ENCODE measurements at places on chromosomes 16 and 17.

GRCh38 chr16:50836121-50836621, 94.3 kb downstream of the CYLD start:
- no peak for DNase-seq

- no peak for DNase-seq
Observed at GRCh38 chr16:75130150-75130771, 13.7 kb upstream of the LDHD start.

DNA sequence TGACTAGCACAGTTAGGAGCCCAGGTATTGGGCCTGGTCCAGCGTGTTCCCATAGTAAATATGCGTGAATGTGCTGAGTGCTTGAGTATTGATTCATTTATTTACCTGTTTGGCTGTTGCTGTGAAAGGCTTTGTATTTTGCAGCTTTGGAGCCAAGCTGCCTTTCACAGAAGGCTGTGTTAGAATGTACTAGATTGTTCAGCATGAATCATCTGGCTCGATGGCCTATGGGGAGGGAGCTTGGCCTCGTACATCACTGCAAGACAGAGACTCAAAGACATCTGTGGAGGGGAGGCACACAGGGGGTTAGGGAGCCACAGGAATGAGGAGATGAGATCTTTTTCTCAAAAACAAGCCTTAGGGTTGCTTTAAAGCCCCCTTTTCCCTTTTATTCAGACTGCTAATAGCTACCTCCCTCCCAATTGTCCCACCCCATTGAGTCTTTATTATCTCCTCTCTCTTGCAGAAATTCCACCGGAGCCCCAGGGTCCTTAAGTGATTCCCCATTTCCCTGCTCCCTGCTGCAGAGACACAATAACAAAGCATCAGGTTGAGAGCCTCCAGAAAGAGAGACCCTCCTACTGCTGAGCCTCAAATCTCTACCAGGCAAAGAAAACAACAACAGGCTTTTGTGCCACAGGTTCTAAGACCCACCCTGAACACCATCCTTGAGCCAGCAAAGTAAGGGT, 307.2 kb downstream of the ABCC12 start:
- no peak for DNase-seq

DNA sequence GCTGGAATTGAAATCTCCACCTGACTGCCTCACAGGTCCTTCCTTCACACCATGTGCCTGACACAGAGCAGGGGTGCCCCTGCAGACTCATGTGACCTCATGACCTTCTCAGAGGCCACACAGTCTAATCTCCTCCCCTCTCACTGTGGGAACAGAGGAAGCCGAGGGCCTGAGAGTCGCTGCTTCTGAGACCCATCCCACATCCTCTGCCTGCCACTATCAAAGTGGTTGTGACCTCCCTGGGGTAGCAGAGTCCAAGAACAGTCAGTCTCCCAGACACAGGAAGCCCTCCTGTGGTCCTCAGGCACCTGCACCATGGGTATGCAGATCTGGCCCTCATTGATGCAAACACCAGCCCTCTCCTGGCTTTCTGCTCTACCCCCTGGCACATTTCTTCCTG, 78.5 kb downstream of the RAB11FIP4 start:
- no peak for DNase-seq

DNA sequence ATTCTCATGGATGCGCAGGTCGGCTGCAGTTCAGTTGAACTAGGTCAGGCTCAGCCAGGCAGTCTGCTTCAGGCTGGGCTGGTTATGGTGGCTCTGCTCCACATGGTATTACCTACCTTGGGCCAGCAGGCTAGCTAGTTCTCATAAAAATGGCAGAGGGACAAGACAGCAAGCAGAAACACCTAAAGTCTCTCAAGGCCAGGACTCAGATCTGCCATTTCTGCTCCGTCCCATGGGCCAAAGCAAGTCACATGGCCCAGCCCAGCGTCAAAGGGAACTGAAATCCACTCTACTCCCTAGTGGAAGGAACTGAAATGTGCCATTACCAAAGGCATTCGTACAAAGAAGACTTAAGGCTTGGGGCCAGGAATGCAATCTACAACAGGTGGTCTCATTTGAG, 160.0 kb downstream of the TMEM132E start:
- DNase-seq = no peak

- no peak for DNase-seq
Observed at GRCh38 chr16:81826523-81826922, 47.4 kb downstream of the PLCG2 start.

GRCh38 chr17:46991617-46992016, 12.6 kb upstream of the RPRML start:
- no peak for DNase-seq

- DNase-seq = no peak
Observed at GRCh38 chr16:30637944-30638343, 12.8 kb upstream of the PRR14 start.

DNA sequence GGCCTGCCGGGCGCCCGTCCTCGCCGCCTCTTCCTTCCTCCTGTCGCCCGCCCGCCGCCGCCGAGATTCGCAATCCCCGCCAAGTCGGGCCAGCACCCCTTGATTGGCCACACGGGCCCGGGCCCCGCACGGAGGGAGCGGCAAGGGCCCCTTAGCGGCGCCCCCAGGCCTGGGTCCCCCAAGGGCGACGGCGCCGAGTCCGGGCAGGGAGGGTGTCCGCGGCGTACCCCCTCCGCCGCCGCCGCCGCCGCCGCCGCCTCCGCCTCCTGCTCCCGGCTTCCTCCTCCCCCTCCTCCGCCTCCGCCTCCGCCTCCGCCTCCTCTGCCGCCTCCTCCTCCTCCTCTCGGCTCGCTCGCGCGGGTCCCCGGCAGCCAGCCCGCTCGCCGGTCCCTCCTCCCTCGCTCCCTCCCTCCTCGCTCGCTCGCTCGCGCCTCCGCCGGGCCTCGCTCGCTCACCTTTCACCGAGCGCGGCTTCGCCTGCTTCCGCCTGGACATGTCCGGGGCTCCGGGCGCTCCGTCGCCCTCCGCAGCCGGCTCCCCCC, 561 bp downstream of the ZNF423 start:
- no peak for DNase-seq

GRCh38 chr17:81434072-81434471, 38.8 kb downstream of the BAHCC1 start:
- no peak for DNase-seq

DNA sequence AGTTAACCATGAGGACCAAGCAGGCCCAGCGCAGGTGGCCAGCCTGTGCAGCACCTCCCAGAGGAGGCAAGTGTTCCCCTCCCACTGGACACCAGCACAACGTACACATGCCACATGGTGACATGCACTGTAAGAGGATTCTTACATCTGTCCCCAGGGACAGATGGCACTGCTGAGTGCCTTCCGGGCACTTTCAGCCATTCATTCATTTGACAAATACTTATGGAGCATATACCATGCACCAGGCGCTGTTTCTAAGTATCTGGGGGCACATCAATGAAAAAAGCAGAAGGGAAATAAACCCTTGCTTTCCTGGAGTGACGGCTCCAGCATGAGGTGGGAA, 79.6 kb downstream of the GAS7 start:
- DNase-seq = no peak

DNA sequence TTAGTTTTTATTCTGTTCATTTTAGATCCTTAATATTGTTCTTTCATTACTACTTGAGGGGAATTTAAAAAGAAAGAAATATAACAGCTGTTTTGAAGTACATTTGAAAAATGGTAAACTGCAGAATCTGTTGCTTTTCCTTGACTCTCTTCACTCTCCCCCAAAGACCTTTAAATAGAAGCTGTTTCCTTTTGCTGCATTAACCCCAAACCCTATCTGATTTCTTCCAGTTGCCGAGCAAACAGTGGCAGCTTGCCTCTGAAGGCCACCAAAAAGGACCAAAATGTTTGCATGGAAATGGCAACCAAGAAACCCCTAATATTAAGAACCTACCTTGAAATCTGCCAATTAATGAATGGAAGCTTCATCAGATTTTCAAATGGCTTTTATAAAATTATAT, 37.1 kb downstream of the PRKCA start:
- no peak for DNase-seq

- no peak for DNase-seq
Observed at GRCh38 chr16:82684256-82684655, 57.5 kb downstream of the CDH13 start.

- DNase-seq = no peak
Observed at GRCh38 chr17:79220713-79221291, 146.2 kb downstream of the ENGASE start.

GRCh38 chr17:12342609-12343435, 322.1 kb downstream of the MAP2K4 start:
- no peak for DNase-seq

DNA sequence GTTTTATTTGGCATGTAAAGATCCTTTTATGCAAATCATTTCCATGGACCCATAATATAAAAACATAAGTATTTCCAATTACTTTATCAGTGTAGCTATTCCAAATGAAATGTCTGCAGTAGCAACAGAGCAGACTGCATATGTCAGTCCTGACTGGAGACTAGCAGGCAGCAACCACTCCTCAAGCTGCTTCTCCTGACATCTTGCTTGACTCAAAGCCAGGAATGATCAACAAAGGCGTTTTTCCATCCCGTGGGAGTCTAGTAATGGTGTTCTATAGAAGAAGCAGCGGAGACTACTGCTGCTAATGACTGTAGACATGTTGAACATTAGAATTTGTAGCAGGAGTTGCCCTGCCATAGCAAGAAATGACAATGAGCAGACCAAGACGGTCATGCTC, 73.2 kb upstream of the AKTIP start:
- no peak for DNase-seq

DNA sequence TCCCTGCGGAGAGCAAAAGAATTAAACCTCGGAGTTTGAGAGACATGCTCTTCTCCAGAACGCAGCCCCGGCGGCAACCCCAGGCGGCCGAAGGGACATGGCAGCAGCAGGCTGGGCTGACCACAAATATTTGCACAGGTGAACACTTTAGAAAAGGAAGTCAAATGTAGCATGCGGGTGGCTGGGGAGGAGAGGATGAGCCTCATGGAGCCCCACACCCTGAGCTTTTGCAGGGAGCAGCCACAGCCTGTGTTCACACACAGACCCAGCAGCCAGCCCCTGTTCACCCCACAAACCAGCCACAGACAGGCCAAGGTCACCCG, 17.8 kb downstream of the HS3ST6 start:
- DNase-seq = no peak

- no peak for DNase-seq
Observed at GRCh38 chr16:10665166-10665565, 29.6 kb downstream of the TEKT5 start.

- no peak for DNase-seq
Observed at GRCh38 chr16:56615353-56615752, 7.0 kb downstream of the MT2A start.

DNA sequence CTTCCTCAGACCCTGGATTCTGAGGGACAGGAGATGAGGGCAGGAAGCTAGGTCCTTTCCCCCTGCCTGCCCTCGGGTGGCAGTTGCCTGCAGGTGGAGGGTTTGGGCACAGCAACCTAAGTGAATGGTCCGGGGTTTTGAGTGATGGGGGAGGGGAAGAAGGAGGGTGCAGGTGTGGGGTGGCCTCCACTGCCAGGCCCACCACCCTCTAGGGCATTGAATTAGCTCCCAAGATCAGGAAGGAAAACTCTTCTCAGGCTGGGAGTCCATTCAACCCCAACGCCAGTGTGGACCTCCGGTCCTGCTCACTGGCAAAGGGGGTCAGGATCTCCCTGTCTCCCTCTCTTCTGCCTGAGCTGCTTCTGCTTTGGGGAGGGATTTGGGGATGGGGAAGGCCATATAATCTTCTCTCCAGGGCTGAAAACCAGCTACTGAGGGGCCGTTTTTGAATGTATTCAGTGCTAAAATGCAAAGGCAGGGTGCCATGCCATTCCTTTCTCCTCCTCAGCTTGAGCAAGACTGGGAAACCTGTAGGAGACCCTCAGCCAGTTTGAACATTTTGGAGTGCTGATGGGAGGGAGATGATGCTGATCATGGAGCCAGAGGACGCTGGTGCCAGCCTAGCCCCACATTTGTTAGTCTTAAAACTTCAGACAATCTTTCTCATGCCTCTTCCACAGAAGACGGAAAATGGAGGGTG, 18.8 kb downstream of the GRB7 start:
- no peak for DNase-seq

- no peak for DNase-seq
Observed at GRCh38 chr17:46983782-46984181, 4.7 kb upstream of the RPRML start.

GRCh38 chr17:9021158-9021991, at the start of gene NTN1:
Gene NTN1, plus strand, starts transcription at chr17:9021510. Its CDS starts 864 bp downstream, at chr17:9022374.
- DNase-seq = peak; percentile 57

GRCh38 chr16:50259334-50260205, 6.8 kb upstream of the ADCY7 start:
- DNase-seq = no peak

DNA sequence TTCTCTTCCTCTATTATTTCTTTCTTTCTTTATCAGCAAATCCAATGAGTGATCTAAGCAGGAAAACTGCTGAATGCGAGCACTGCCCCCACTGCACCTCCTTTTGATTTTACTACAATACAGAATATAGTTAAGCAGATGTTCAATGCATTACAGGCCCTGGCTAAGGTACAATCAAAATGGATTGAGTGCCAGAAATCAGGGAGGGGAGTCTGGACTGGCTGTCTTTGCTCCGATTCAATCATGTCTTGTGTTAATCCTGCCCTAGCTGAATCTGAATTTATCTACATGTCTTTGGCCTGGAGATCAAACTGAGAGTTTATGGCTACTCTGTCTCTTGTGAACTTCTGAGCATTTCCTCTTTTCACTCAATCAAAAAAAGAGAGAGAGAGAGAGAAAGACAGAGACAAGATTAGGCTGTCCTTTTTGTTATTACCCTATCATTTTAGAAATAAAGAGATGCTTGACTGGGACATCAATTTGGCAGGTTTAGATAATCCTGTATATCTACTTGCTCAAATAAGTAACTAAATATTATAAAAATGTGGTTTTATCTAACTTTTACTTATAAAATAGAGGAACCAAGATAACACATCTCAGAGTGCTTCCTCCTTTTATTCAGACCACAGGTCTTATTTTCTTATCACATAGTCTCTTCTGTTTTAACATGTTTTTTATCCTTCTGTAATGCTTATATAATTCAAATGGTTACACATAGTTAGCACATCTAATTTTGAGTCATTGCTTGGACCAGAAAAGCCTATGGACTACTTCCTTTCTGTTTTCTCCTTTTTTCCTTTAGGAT, 656.2 kb downstream of the KCNJ2 start:
- DNase-seq = no peak

DNA sequence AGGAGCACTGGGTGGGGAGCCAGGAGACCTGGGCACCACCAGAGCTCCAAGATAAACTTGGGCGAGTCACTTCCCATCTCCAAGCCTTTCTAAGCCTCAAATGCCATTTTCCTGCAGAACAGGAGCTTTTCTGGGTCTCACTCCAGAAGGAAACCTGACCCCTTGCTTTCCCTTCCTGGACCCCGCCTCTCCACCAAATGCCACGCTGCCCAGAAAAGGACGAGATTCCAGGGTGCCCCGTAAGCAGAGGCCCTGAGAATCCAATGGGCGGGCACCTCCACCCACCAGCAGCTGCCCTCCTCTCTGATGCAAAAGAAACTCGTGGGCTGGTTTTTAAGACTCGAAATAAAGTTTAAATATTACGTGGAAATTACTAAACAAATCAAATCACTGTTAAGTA, 31.3 kb downstream of the ZNF423 start:
- no peak for DNase-seq

Data from stimulated activated CD4-positive, alpha-beta T cell treated with anti-CD3 and anti-CD28 coated beads, Interleukin-1b, Interleukin-23, amount 100 ng/mL, for 1 hour (primary cell).